ENCODE measurements at places on chromosomes 3 and 15.

GRCh38 chr3:36804295-36805055, 40.1 kb upstream of the DCLK3 start:
- DNase-seq, result no peak

- DNase-seq, result no peak
Observed at GRCh38 chr3:13141991-13142412, 68.8 kb upstream of the IQSEC1 start.

DNA sequence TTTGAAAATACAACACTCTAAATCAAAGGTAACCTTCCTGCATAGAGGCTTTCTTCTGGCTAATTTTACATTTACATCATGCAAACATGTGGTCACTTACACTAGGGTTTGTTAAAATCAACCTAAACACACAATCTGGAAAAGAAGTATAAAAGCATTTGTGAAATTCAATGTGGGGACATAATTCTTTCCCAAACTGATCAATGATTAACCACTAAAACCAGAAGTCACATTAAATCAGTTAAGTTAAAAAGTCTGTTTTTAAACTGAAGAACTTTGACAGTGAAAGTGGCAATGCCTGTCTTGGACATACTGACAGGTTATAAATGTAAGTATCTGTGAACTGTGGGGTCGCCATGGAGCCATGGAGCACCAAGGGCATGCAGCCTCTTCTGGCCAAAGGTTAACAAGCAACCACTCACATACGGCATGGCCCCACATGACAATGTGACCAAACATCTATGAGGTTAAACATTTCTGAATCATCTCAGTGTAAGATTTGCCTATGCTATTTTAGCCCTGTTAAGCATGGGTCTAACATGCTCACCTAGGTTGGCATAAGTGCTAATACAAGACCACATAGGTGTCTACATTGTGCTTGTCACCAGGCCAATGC, 278.2 kb downstream of the CTNNB1 start:
- no peak for DNase-seq

DNA sequence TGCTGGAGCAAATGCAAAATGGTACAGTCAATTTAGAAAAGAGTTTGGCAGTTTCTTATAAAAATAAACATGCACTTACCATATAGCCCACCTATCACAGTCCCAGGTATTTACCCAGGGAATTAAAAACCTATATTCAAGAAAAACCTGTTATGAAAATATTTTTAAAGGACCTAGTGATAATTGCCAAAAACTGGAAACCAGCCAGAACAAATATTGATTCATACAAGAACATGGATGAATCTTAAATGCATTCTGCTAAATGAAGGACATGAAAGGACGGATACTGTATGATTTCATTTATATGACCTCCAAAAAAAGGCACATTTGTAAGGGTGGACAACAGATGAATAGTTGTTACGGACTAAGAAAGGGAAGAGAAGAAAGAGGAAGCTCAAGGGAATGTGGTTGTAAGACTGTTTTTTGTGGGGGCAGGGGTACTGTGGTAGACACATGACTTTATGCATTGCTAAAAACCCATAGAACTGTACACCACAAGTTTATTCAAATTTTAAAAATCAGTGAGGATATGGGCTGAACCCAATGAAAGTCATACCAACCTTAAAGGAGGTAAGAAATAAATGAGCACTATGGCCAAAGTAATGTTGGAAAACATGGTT, 61.0 kb downstream of the ZBBX start:
- DNase-seq, result no peak

- peak; percentile 46 for DNase-seq
Observed at GRCh38 chr15:27956285-27956684, 142.8 kb downstream of the OCA2 start.

GRCh38 chr3:73602170-73602569, 22.6 kb downstream of the PDZRN3 start:
- no peak for DNase-seq
